ENCODE measurements at places on chromosomes 16 and 17. TPM values are rescaled to one million over a fixed set of nuclear protein-coding genes. Genes with fewer than 3 reads are reported as not detected.

The NPIPB12 gene
- total RNA-seq, result 10.3 TPM

The HOXB1 gene
- not detected for total RNA-seq

The CPPED1 gene
- 20.7 TPM for total RNA-seq

The SLC13A2 gene
- total RNA-seq, result not detected

The TEX14 gene
- under 0.01 TPM for total RNA-seq

The KCNH4 gene
- total RNA-seq, result not detected

The CLEC3A gene
- total RNA-seq, result not detected

The ALOX12B gene
- total RNA-seq, result not detected

The IRX6 gene
- total RNA-seq, result not detected

The GCGR gene
- not detected for total RNA-seq

Data from aortic smooth muscle cell (primary cell).